ENCODE measurements at places on chromosomes 11 and 22.
A peak's percentile ranks its signal among the peaks of the same experiment; 100 is the strongest.

- DNase-seq, result no peak
Observed at GRCh38 chr11:130441719-130442118, 6.7 kb upstream of the ADAMTS15 start.

DNA sequence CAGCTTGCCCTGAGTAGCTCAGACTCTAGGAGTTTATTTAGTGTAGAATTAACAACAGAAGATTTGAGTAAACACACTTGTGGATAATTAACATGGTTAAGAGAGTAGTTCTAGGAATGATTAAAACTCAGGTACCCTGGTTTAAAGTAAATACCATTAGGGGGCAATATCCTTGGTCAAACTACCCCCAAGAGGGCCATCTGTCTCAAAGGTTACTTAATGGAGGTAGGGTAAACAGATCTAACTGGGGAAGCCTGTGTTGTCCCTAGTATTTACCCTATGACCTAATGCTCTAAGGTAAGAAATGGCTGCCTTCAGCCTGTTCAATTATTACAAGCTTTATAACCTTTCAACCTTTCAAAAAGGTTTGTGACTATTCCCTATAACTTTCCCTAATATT lies 10.6 kb upstream of the GLYATL1 start:
- DNase-seq, result no peak

DNA sequence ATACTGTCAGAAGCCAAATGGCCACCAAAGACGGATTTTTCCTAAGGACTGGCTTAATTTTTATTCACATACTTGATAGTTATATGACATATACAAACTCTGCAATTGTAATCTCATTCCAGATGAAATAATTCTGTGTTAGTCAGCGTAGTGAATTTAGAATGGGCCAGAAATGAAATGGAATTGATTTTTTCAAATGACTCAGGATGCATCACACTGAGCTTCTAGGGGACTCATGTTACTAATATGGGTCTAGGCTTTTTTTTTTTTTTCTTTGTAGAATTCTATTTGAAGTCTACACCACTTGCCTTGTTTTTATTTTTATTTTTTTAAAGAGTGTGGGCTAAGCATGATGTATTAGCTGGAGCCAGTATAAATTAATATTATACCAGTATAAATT lies 62.7 kb downstream of the SPECC1L start:
- DNase-seq, result no peak

DNA sequence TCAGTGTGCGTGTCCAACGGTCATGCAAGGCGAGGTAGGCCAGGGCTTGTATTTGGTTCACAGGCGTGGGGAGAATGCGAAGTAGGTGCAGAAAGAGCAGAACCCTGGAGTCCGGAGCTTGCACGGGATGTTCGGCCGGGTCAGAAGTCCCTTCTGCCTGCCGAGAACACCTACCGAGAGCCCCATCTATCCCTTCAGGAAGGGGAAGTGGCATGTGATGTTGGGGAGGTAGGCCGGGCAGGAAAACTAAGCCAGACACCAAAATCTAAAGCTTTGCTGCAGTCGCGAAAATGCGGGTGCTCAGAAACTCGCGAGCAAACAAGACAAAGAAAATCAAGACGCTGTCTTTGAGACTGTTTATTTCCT lies 435 bp upstream of the TAF6L start:
- no peak for DNase-seq

DNA sequence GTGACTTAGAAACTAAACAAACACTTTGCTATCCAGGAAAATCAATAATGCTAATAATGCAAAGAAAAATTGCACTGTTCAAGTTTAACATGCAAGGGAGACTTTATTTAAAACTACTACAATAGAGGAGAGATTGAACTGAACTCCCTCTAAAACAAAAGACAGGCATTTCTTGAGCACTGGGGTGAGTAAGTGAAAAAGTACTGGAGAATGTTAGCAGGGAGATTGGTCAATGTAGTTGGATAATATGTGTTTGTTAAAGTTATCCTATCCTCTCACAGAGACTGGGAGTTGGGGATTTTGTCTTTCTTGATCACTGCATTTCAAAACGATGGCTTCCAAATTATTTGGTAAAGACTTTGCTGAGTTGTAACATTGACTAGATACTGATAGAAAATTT lies 77.6 kb downstream of the LUZP2 start:
- no peak for DNase-seq

GRCh38 chr22:37894939-37895670 lies 11.0 kb upstream of the MICALL1 start:
- DNase-seq, result no peak

DNA sequence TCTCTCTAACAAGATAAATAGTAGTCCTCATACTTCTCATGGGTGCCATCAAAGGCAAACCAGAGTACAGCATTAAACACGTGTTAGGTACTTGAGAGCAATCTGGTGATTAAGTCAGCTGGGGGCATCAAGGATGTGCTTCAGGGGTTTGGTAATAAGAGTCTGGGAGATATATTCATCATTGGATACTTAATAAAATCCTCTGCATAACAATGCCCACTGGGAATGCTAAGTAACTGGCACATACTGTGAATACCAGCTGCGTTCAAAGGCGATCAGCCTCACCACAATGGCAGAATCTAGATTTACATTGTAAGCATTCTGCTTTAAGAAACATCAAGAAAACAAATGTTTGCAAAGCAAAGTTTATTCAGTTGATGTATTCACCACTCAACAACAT lies 268.6 kb upstream of the PITPNB start:
- no peak for DNase-seq

DNA sequence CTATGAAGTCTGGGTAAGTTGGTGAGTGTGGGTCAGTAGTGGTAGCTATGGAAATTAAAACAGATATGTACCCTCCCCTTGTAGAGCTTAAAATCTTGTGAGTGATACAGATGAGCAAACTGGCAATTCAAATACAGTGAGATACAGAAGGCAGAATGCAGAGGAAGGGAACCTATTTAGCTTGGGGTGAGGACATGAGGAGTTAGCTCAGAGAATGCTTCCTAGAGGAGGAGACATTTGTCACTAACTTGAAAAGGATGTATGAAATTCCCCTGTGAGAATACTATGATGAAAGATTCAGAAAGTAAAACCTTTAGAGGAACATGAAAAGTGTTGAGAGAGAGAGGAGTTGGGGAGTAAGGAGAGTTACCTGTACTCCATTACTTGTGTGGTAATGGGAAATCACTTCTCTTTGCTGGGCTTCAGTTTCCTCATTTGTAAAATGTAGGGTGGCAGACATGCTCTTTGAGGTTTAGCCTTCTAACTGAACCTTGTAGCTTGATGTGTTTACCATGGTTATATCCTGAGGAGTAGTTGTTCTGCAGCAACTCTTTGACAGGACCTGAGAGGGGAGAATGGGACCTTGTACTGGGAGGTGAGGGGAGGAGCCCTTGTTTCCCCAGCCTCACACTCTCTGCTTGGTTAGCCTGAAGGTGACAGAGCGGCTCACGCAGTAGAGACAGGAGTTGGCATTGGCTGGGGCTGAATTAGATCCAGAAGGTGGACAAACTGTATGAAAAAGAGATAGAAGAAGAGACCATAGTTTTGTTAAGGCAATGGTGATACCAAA lies 17.9 kb downstream of the SWAP70 start:
- DNase-seq, result no peak

DNA sequence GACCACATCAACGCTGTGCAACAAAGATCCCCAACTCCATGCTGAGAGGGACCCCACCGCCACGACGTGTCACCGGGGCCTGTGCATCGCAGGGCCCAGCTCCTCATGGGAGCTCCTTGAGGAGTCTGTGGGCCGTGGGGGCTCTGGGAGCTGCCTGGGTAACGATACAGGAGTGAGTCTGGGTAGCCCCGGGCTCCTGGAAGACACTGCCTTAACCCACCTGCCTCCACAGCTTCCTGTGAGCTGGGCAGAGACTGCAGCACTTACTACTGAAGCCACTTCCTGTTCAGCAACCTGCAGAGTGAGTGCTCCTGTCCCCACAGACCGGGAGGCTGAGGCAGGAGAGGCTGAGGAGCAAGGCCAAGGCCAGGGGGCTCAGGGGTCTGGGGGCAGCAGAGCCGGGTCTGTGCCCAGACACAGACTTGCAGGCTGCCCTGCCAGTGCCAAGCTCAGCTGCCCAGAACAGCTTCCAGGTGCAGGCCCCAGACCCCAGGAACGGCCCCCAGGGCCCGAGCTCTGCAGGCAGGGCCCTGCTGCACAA lies 226.7 kb downstream of the BRD1 start:
- DNase-seq, result no peak

DNA sequence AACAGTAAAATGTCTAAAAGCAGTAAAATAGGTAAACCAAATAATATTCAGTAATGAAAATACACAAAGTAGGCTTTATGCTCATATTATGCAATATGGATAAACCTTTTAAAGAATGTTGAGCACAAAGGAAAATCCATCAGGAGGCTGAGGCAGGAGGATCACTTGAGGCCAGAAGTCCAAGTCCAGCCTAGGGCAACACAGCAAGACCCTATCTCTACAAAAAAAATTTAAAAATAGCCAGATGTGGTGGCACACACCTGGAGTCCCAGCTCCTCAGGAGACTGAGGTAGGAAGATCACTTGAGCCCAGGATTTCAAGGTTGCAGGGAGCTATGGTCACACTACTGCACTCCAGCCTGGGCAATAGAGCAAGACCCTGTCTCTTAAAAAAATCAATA lies 17.7 kb upstream of the LMO2 start:
- no peak for DNase-seq

- DNase-seq, result no peak
Observed at GRCh38 chr11:88475991-88476418, 138.5 kb upstream of the CTSC start.

GRCh38 chr11:100594320-100594719 lies 92.8 kb upstream of the ARHGAP42 start:
- DNase-seq, result no peak

DNA sequence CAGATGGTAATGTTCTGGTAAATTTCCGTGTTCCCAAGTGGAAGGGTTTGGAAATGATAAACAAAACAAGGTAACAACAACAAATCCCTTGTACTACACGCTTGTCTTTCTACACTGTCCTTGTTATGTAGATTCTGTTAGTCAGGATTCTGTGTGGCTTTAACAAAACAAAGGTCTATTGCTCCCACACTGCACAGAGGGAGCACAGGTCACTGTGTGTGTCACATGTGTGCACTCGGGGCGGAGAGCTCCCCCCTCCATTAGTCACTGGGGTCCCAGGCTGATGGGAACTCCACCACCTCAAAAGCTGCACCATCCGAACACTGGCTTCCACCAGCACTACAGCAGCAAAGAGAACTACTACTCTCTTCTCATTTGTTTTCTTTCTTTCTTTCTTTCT lies 227.9 kb downstream of the NTM start:
- no peak for DNase-seq

GRCh38 chr11:134950692-134951304 lies 538.8 kb upstream of the B3GAT1 start:
- no peak for DNase-seq

DNA sequence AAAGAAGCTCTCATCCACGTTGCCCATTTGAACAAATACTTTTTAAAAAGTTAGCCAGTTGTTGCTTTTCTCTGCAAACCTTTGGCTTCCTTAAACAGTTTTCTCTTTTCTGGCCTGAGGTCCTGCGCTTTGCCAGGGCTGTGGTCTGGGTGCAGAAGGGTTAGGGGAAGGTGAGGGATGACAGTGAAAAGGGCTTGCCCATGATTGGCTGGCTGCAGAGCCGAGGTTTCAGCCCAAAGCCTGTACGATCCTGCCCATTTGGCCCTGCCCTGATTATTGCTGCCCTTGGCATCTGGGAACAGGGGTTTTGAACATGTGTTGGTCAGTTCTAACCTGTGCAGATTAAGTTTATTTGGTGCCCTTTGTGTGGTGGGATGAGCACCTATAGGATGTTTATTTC lies 1.5 kb downstream of the INCENP start:
- DNase-seq, result no peak

DNA sequence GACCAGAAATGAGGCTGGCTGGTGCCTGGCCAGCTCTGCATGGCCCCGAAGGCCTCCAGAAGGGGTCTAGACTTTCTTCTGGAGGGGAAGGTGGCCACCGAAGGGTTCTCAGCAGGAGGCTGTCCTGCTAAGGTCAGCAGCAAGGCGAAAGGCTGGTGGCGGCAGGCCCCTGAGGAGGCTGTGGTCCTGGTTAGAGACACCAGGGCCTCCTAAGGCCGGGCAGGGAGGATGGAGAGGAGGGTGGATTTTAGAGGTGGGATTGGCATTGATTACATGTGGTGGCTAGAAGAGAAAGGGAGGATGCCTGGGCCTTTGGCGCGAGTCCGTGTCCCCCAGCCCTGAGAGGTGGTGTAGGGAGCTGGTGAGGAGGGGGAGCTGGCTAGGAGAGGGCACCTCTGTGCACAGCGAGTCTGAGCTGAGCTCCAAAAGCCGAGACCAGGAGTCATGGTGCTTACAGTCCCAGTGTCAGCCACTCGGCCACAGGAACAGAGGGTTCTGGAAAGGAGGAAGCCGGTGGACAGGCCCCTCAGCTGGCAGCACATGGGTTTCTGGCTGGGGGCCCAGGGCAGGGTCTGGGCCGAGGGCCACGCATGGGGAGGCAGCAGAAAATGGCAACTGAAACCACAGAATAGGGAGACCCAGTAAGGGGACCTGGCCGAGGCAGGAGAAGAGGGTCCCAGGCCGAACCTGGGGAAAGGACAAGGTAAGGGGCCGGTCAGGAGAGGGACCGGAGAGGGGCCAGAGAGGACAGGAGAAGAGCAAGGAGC lies 2.5 kb downstream of the FERMT3 start:
- DNase-seq, result no peak

DNA sequence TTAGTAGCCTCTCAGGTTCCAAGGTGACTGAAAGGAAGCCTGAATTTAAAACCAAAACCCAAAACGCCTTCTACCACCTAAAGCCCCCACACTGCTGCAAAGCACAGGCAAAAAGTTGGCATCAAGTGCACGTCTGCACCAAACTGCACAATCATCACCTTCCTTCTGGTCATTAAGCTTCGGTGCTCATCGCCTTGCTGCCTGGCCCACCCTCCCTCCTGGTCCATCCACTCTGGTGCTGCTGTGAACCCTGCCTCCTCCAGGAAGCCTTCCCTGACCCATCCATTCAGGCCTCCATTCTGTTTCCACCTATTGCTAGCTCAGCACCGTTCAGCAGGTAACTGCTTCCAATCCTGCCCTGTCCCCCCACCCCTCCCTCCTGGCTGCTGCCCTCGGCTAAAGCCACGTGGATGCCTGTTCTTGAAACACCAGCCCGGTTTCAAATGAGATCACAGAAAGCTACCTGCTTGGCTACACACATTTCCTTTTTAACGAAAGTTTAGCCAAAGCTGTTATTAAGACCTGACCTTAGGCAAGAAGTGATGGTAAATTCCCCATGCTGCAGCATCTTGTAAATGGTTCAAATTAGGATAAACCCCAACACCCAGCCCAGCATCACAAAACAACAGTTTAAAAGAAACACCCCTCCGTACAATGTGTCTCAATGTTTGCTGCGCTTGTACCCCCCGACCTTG lies 53.8 kb upstream of the CD5 start:
- DNase-seq, result no peak

- no peak for DNase-seq
Observed at GRCh38 chr11:48101958-48102357, 114.7 kb upstream of the OR4B1 start.

- DNase-seq, result peak; percentile 17
Observed at GRCh38 chr22:19799322-19800190, 39.0 kb downstream of the TBX1 start.

- no peak for DNase-seq
Observed at GRCh38 chr11:20000022-20000350, 160.3 kb downstream of the DBX1 start.

All from glutamatergic neuron (in vitro differentiated cells).